H4 (cell line): ENCODE measurements at places on chromosomes 4 and X. TPM values are rescaled to one million over a fixed set of nuclear protein-coding genes. Genes with fewer than 3 reads are reported as not detected.

FGF13 gene
- 9.7 and 15.1 TPM in 2 replicates for total RNA-seq

MAGEA2 gene
- total RNA-seq: 10.6 and 15.8 TPM in 2 replicates

USP27X gene
- total RNA-seq: 1.1 and 3.5 TPM in 2 replicates

NKX6-1 gene
- total RNA-seq: 0.45 and 0.50 TPM in 2 replicates

ANOS1 gene
- 4.1 and 6.6 TPM in 2 replicates for total RNA-seq

DNA sequence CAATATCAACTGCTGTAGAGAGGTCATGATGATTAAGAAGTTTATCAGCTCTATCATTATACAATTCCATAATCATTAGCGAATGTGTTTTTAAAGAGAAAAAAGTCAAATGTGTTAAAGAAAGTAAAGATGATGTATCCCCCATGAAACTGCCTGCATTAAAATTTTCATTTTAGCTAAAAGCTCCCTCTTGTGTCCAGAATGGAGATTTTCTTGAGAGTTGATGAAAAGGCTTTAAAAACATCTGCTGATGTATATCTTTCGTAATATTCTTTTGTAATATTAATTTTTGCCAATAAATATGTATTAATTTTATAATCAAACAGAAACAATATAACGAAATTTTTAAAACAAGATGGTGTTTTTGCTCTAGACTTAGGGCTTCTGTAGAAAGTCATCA is 52.1 kb upstream of the LHFPL1 start:
- DNase-seq: no peak

- peak; percentile 76 for DNase-seq
These were observed 86.7 kb upstream of the MAGEA4 start for GRCh38 chrX:151825925-151826485.

DNA sequence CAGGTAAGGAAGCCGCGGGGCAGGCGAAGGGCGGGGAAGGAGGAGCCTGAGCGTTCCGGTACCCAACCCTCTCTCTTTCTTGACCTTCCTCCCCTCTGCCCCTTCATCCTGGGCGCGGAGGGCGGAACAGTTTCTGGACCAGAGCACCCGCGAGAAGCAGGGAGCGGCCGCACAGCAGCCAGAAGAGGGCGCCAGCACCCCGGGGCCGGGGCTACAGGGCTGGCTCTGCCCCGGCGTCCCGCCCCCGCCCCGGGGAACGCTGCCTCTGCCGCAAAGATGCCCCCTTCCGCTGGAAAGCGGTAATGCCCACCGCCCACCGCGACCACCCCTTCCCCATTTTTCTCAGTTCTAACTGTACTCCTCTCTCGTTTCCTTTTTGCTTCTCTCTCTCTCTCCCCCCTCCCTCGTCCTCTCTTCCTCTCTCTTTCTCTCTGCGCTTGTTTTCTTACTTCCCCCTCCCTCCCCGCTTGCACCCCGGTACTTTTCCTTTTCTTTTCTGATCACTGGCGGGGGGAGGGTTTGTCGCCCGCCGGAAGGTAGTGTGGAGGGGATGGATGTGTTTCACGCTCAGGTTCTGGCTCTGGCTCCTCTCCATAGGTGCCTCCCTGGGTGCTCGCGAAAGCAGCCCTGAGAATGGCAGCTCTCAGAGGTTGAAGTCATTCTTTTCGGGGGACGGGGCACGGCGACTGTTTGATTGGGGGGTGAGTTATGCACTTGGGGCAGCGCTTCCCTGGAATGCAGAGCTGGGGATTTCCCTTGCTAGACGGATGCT is 13.1 kb upstream of the PRDM8 start:
- peak; percentile 51 for DNase-seq

GRCh38 chr4:44914223-44914622 is 187.9 kb upstream of the GNPDA2 start:
- DNase-seq: no peak

DNA sequence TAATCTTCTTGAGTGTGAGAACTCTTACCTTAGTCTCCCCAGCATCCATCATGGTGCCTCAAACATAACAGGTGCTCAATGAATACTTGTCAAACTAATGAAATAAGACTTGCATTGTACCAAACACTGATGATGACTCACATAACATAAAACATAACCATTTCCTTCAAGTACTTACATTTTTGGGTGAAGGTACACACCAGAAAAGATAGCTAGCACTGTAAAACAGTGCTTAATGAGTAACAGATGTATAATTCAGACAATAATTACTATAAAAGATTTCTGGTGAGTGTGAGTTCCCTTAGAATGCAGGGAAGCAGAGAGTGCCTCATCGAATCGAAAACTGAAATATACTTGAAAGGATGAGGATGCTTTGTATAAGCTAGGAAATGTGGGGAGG is 70.1 kb upstream of the HCCS start:
- no peak for DNase-seq

DNA sequence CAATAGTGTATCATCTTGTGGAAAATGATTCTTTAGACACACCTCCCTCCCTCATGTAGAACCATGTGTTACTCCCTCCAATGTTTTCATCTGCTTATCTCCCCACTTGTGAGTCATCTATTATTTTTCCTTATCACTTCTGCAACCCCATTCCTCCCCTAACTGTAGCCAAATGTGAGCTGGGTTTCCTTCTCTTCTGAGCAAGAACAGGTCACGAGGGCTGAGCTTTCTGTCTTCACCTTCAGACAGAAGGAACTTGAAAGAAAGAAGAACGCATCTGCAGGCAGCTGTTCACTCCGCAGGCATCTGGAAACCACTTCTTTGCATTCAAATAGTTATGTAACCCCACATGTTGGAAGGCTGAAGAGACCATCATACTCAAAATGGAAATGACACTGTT is 1.8 kb downstream of the PPP1R2C start:
- DNase-seq: no peak

DNA sequence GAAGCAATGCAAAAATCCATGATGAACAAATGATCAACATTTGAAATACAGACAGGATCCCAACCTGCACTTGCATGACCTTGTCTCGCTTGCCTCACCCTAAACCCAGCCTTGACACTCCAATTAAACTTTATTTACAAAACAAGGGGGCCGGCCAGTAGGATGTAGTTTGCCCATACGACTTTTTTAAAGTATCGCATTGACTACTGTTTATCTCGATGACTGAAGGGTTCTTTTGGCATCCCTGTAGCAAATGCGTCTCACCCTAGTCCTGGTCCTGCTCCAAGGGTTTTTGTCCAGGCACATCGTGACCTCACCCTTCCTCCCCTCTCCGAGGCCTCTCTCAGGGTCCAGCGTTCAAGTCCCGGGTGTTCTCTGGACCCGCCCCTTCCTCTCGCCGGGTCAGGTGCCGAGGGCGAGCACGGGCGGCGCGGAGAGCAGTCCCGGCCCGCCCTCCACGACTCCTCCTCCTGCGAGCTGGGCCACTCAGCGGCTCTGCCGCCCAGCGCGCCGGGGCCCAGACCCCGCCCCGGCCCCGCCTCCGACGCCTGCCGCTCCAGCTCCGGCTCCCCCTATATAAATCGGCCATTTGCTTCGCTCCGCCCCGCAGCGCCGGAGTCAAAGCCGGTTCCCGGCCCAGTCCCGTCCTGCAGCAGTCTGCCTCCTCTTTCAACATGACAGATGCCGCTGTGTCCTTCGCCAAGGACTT is at the start of gene SLC25A5:
TSS of gene SLC25A5 (plus strand) at position 603 of the 709 bp plus-strand sequence. CDS start at position 675, 72 bp downstream.
- peak; percentile 68 for DNase-seq

DNA sequence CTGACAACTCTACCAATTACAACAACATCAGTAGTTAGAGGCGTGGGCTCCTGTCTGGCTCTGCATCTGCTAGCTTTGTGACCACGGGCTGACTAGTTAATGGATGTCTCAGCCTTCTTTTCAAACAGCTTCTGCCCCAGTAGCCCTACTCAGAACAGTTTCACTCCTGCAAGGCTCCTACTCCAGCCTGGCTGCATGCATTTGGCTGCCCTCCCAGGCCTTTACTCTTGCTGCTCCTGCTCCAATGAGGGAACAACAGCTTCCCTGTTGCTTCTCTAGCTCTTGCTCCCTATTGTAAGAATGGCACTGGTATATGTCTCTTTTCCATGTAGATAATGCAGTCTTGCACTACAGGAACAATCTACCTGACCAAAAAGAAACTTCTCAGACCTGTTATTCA is 93.3 kb downstream of the TTC29 start:
- DNase-seq: no peak

DNA sequence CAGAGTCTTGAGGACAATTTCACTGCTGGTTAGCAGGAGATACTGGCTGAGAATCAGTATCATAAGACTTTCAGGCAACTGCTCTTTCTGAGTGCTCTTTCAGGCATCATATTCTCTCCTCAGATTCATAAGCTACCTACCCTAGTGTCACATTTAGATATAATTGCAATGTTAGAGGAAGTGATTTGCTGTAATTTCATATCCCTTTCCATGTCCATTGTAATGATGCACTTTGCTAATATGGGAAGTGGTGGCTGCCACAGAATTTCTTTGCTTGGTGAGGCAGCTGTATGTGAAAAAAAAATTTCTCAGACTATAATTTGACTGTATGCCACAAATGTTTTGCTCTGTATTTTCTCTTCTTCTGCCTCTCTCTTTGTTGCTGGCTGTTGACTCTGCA is 63.3 kb downstream of the DOCK11 start:
- no peak for DNase-seq

DNA sequence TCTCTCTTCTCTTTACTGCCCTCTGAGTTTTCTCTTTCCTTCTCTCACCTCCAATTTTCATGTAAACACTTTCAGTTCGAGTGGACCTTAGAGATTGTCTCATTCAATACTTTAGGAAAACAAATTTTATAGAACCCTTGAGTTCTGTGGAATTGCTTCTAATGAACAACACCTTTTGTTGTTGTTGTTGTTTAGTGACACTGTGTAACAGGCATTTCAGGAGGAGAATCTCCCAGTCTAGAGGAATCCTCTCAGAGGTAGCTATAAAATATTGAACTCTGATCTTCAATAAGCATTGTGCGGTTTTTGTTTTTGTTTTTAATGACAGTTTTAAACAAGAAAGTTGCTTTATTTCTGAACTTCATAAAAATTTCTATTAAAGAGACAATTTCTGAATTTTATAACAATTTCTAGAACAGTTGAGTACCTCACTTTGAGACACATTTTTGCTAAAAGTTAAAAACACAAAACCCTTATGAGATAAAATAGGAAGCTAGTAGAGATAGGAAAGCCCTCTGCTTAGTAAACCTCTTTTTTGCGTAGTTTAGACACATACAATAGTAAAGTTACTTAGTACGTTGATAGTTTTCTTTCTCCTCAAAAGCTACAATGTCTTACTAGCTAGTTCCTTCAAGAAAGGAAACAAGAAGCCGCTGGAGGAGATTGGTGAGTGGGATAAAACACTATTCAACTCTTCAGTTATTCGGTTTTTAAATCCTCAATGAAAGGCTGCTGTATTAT is 38.8 kb downstream of the CLCN3 start:
- DNase-seq: peak; percentile 4
